Midbrain (tissue), 1 donor: ENCODE measurements at places on chromosomes 7 and 10.

GRCh38 chr7:141133646-141134045 is 59.8 kb downstream of the TMEM178B start:
- no peak for DNase-seq

- DNase-seq, result no peak
Measured at GRCh38 chr7:85135977-85136376, 50.9 kb downstream of the SEMA3D start.

DNA sequence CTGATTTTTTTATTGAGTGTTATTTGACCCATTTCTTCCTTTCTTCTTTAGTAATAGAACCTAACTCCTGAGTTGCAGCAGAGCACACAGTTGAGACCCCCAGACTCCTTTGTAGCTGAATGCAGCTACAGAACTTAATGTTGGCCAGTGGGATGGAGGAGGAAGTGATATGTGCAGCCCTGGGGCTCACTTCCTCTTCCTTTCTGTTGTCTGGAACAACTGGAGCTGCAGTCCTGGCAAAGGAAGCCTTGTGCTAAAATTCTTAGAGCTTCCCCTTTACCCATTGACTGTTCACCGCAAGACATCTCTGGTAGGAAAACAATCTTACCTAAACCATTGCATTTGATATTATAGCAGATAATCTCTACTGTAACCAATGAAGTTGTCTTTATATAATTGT is 86.6 kb downstream of the ITGB8 start:
- DNase-seq, result no peak

DNA sequence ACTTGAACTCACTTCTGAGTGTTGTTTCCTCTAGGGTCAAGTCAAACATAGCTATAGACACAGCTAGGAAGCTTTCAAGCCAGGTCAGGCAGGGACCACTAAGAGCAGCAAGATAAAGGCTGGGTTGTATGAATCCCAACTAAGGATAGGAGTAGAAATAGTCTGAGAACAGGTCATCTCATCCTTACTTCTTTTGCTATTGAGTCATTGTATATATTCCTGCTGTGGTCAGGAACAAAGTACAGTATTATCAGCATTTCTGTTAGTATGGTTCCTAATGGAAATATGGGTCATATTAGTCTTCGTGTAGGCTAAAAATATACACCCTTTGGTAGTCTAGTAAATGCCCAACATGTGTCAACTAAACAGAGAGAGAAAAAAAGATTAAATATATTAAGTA is 145.3 kb downstream of the BTAF1 start:
- no peak for DNase-seq

GRCh38 chr7:103093429-103093828 is 18.5 kb downstream of the ARMC10 start:
- DNase-seq, result no peak

DNA sequence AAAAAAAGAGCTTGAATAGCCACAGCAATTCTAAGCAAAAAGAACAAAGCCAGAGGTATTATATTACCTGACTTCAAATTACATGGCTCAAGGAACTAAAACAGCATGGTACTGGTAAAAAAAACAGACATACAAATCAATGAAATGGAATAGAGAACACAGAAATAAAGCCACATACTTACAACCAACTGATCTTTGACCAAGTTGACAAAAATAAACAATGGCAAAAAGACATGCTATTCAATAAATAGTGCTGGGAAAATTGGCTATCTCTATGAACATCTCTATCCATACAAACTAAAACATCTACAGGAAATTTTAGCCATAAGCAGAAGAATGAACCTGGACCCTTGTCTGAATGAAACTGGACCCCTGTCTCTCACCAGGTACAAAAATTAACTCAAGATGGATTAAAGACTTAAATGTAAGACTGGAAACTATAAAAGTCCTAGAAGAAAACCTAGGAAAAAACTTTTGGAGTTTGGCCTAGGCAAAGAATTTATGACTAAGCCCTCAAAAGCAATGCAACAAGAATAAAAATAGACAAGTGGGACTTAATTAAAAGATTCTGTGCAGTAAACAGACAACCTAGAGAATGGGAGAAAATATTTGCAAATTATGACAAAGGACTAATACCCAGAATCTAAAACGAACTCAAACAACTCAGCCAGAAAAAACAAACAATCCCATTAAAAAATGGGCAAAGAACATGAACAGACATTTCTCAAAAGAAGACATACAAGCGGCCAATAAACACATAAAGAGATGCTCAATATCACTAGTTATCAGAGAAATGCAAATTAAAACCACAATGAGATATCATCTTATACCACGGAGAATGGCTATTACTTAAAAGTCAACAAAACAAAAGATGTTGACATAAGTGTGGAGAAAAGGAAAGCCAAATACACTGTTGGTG is 72.8 kb upstream of the DDC start:
- no peak for DNase-seq

DNA sequence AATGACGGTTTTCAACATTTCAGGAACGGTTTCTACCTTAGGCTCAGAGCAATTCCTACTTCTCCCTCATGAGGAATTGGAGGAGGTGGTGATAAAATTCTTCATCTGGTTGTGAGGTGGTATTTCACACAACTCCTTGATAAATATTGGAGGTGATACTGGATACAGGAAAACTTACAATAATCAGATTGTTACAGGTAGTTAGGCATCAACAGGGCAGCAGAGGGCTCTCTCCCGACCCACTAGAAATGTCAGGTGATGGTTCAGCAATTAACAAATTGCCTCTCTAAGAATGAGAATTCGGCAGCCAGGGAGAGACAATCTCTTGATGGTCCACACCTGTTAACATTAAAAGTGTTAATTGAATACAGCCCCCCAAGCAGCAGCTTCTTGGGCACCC is 22.6 kb downstream of the ZNF786 start:
- DNase-seq, result no peak

- DNase-seq, result no peak
Measured at GRCh38 chr10:5581670-5582566, 57.2 kb downstream of the CALML3 start.

DNA sequence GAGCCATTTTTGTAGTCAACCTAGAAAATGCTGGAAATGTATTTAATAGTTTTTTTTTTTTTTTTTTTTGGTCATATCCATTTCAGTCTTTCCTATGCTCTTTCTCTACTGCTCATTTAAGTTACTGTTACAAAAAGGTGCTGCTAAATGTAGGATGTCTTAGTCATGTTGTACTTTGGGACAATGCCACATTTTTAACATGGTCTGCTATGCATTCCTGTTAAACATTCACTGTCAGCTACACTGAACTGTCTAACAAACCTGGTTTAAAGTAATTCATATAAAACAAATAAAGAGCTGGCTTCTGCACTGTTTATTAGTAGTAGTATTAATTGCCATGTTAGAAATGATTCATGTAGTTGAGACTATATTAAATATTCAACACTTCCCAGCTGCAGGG is 108.6 kb downstream of the NSUN6 start:
- DNase-seq, result no peak

DNA sequence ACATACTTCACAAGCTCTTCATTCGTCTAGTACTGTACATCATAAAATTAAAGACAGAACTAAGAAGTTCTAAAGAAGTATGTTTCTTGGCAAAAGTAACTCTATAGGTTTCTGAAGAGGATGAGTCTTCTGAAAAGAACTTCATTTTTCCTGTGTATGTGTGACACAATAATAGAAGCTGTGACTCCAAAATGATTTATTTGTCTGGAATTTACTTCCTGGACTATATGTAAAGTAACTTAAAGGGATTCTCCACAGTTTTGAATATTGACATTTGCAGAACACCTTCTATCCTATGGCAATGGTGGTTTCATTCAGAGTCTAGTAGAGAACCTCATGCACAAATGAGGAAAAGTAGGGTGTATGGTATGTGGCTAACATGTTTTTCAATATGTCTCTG is 19.8 kb upstream of the CLDN12 start:
- DNase-seq, result no peak

GRCh38 chr10:35912615-35913569 is 270.8 kb upstream of the FZD8 start:
- DNase-seq, result no peak

DNA sequence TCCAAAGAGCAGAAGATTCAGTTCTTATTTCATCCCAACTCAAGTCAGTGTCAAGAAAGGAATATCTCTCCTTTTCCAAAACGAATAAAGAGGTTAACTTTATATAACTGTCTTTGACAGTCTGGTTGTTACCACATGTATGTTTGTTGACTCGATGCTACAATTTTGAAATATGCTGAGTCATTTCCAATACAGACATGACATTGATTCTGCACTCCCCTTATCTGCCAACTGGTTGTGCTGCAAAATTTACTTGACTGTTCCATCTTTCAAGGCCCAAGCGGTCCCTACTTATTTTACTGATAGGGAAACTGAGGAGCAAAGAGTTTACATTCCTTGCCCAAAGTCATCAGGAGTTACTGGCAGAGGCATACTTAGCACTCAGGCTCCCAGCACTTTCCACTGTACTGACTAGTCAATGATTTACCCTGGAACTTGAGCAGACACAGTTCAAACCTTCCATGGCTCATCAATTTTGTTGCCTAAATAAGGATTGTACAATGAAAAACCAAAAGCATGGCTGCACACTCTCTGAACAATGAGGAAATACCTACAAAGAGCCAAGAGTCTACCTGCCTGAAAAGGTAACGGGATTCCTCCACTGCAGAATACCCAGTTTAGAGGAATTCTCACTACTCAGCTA is 52.8 kb downstream of the ABLIM1 start:
- no peak for DNase-seq

DNA sequence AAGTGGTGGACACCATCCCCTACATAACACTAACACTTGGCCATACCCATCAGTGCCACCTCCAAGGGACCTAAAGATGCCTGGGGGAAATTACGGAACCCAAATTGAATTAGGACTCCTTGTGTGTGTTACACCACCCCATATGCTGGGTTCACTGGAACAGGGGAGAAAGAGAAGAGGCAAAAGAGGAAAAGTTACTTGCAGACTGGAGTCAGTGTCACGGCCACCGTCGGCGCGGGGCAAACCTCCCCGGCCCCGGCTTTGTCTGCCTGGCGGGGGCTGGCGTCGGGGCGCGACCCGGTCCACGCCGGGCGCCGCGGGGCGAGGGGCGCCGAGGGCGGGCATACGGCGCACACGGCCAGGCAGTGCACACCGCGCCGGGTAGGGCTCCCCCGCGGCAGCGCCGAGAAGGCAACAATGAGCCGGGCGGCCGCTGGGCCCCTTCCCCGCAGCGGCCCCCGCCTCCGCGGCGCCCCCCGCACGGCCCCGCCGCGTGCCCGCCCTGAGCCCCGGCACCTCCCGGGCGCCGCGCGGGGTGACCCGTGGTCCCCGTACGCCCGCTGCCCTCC is 171.1 kb downstream of the FAM107B start:
- DNase-seq, result no peak

DNA sequence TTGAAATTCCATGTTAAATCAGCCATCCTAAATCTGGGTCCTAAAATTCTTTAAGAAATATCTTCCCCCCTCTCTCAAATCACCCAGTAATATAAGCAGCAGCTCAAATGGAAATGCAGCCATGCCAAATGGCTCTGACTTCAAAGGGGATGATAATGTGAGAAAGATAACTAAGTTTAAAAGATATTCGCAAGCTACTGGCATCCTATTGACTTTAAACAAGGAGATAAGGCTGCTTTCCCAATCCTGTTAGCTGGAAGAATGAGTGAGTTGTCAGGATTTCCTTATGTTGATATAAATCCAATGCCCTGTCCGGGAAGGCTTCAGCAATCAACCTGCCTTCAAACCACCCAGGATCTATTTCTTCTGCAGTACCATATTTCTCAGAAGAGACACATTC is 172.0 kb downstream of the FANK1 start:
- no peak for DNase-seq

DNA sequence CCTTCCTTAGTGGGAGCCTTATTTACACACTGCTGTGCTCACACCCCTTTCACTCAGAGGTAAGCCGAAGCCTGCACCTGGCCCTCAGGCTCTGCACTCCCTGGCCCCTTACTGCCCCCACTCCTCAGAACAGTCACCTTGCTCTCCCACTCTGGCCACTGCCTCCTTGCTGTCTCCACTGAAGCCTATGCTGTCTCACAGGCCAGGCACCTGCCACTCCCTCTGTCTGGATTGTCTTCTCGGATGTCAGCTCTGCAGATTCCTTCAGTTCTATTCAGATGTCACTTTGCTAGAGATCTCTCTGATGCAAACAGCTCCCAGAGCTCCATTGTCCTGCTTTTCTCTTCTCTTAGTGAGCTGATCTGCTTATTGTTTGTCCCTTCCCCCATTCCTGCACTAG is 390.7 kb downstream of the DPP6 start:
- no peak for DNase-seq

DNA sequence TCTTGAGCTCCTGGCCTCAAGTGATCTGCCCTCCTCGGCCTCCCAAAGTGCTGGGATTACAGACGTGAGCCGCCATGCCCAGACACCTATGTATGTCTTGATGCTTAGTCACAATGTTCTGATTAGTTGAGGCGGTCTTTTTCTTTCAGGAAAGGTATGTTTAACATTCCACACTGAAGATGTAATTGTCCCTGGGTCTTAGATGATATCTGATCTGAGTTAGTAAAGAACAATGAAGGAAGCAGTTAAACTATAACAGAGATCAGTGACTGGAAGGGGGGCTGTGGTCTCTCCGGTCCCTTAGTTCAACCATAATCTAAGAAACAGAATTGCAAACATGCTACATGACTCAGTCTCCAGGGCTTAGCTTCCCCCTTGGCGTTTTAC is 31.5 kb upstream of the SH2D4B start:
- DNase-seq, result no peak

DNA sequence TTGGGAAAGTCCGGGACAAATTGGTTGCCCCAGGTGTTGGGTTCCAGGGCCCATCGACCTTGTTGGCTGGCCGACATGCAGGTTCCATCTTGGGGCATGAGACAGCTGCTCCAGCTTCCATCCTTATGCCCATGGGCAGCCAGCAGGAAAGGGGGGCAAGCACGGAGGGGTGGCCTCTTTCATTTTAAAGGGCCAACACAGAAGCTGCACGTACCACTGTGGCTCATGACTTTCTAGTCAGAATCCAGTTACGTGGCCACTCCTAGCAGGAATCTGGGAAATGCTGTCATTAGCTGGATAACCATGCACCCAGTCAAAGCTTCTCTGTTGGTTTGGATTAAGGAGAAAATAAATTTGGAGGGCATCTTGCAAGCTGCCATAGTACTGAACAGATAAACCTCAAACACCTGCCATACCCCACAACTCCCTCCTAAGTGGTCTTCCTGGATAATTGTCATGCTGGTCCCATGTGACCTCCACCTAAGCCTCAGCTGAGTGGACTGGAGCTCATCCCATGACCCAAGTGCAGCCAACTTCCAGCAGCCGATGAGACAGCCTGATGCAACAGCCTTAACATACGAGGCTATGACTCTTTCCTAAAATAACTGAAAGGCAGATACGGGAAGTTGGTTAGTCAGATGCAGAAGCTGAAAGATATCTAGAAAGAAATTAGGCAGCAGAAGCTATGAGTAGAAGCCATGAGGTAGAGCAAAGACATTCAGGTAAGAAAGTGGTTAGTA is 21.4 kb upstream of the GSDME start:
- peak; percentile 8 for DNase-seq

- DNase-seq, result no peak
Measured at GRCh38 chr7:127648986-127649385, 3.0 kb upstream of the SND1 start.

- DNase-seq, result peak; percentile 57
Measured at GRCh38 chr7:77415823-77416620, at the start of gene GSAP. GSAP (minus strand) TSS chr7:77416349; CDS start chr7:77416321, 28 bp downstream.
